Foreskin fibroblast (primary cell): ENCODE measurements at places on chromosomes 4 and X.

GRCh38 chr4:106507440-106507839, 138.9 kb upstream of the GIMD1 start:
- DNase-seq, result no peak

- no peak for DNase-seq
These were observed 90.6 kb downstream of the SORCS2 start for GRCh38 chr4:7282786-7283440.

DNA sequence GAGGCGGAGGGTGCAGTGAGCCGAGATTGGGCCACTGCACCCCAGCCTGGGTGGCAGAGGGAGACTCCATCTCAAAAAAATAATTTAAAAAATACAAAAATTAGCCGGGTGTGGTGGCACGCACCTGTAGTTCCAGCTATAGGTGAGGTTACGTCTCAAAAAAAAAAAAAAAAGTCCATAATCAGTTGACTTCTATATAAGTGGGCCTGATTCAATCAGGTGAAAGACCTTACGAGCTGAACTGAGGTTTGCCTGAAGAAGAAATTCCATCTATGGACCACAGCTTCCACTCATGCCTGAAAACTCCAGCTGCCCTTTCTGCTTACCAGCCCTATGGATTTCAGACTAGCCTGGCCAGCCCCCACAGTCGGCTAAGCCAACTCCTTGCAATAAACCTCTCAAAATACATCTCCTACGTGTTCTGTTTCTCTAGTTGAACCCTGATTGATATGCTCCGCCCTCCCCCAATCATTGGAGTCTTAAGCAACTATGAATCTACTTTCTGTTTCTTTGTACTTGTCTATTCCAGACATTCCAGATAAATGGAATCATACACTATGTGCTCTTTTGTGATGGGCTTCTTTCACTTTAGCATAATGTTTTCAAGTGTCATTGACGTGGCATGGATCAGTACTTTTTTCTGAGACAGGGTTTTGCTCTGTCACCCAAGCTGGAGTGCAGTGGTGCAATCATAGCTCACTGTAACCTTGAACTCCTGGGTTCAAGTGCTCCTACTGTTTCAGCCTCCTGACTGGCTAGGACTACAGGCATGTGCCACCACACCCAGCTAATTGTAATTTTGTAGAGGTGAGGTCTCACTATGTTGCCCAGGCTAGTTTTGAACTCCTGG, 36.6 kb downstream of the SAT1 start:
- DNase-seq, result no peak

- DNase-seq, result no peak
These were observed 379.3 kb upstream of the TENM3 start for GRCh38 chr4:181863856-181864255.

- no peak for DNase-seq
These were observed 13.4 kb downstream of the ZAR1 start for GRCh38 chr4:48503233-48504025.

- no peak for DNase-seq
These were observed 78.0 kb upstream of the STX18 start for GRCh38 chr4:4619821-4620220.

- no peak for DNase-seq
These were observed 4.3 kb downstream of the SLC6A8 start for GRCh38 chrX:153692003-153692402.

DNA sequence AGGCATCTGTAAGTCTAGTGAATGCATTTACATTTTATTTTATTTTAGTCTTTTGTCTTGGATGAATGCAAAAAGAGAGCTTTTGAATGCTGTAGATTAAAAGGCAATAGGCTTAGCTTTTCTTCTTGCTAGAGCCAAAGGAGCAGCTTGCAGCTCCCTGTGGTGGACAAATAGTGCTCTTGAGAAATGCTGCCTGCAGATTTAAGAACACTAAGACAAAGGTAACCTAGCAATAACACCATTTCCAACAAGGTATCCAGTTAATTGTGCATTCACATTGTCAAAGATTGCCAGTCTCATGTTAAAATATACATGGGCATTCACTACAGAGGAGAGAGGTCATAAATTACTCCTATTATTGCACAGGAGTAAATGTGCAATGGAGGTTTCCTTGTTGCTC, 859.2 kb upstream of the PRKX start:
- no peak for DNase-seq

DNA sequence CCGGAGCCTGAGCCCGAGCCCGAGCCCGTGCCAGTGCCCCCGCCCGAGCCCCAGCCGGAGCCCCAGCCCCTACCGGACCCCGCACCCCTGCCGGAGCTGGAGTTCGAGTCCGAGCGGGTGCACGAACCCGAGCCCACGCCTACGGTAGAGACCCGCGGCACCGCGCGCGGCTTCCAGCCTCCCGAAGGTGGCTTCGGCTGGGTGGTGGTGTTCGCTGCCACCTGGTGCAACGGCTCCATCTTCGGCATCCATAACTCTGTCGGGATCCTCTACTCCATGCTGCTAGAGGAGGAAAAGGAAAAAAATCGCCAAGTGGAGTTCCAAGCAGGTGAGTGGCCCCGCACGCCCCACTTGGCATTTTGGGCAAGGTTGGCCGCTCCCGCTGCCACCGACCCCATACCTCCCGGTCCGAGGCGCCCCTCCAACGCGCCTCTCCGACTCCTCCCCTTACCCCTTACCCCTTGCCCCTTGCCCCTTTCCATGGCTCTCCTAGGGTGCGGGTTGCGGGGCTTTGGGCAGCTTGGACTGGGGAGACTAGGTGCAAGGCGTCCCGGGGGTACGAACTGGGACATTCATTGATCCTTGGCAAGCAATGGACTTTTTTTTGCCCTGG, 553 bp downstream of the SLC16A2 start:
- DNase-seq, result peak; percentile 22
